ENCODE measurements at places on chromosomes 16 and 17. TPM values are rescaled to one million over a fixed set of nuclear protein-coding genes. Genes with fewer than 3 reads are reported as not detected.

DNA sequence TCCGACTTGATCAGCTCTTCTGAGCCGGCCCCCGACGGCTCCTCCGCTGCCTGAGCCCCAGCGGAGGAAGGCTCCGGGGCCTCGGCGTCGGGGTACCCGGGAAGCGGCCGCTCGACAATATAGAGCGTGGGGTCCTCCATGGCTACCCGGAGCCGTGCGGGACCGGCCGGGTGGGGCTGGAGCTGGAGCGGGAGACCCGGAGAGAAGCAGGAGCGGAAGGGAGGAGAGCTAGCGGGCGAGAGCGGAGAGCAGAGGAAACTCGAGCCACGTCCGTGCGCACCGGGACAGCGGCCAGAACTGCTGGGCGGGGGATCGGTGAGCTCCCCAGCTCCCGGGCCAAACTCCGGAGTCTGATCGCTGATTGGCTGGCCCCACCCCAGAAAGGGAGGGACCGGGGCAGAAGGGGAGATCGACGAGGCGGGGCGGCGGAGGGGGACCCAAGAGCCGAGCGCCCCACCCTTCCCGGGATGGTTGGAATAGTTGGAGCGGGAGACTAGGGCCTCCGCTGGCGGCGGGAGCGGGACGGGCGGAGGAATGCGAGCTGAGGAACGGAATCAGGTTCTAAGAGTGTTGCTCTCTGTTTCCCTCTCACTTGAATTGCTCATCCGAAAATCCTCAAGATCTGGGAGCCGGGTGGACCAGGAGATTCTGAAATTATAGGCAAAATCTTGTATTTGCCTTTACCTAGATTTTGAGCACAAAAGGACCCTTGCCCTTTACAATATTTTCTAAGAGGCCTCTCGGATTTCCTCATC, at the start of gene CAVIN1:
Gene CAVIN1 (minus strand): TSS at position 299 of the 755 bp plus-strand sequence. CDS start 159 bp downstream, at position 140.
- DNase-seq, result peak; percentile 88

GRCh38 chr16:27690608-27691007, 140.7 kb downstream of the KATNIP start:
- DNase-seq, result no peak

DNA sequence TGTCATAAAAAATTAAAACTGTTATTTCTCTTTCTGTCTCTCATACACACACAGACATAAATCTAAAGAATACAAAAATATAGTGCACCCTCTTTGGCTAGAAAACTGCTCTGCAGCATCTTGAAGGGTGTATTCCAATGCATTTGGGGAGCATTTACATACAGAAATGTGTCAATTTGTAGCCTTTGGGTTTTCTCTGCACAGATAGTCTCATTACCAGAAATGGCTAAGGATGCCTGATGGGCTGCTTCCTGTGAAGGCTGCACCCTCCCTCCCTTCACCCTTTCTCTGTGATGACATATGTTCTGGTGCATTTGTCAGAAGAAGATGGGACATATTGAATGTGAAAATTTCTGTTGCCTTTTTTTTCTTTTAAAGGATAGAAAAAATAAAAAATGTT, 1239.3 kb downstream of the CDH11 start:
- DNase-seq, result no peak

- no peak for DNase-seq
Measured at GRCh38 chr16:31465788-31466370, 6.1 kb upstream of the TGFB1I1 start.

- no peak for DNase-seq
Measured at GRCh38 chr17:9105068-9105868, 84.0 kb downstream of the NTN1 start.

DNA sequence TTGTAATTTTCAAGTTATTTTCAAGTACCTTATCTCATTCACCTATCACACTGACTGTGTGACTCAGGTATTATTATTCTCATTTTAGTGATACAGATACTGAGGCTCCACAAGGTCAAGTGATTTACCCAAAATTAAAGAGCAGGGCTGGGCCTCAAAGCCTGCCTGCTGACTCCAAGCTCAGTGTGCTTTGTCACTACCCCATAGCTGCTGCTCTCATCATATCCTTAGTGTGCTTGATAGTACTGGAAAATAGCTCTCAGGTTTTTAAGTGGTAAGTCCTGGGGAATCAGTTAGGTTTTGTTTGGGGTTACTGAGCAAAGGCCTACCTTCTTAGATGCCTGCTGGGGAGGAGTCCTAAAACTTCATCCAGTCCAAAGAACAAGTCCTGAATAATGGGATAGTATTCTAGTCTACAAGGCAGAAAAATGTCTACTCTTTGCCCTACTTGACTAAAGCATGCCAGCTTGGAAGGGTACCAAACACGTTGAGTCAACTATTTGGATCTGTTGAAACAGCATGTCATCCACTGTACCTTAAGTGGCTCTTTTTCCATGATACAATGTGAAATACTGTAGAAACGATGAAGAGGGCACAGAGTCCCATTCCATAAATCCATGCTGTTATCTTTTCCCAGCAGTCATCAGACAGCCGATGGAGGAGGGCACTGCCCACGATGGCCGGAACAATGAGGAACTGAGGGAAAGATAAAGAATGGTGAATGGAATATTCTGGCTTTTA, 10.7 kb downstream of the MMD start:
- DNase-seq, result no peak

DNA sequence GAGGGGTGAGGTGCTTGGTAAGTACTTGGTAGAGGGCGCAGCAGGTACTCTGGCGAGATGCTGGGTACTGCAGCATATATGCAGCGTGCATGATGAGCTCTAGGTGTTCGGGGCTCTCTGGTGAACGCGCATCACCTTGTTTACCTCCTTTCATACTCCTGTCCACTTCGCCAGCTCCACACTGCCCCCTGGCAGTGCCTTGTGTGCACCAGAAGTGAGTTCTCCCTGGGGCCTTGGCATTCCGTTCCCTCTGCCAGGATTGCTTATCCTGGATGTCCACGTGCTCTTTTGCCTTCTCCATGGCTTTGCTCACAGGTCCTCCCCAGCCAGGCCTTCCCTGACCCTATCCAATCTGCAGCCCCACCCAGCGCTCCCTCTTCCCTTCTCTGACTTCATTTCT, 154.2 kb downstream of the MRM1 start:
- DNase-seq, result no peak

DNA sequence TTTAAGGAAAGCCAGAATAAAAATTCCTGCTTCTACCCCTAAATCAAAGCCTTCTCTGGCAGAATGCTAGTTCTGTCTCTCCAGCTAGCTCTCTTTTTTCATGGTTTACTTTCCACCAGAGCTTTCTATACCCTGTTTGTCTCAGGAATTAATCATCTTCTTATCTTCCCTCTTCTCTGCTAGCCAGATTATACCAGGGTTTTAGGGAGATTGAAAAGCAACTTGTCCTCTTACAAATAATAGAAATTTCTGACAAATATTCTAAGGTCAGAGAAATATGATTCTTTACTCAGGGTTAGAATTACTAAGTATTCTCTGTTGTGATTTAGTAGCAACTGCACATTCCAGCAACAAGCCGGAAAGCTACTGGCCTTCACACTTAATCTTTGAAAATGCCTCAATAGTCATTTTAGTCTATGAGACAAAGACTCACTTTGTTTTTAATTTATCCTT, 166.4 kb downstream of the TANC2 start:
- DNase-seq, result no peak

DNA sequence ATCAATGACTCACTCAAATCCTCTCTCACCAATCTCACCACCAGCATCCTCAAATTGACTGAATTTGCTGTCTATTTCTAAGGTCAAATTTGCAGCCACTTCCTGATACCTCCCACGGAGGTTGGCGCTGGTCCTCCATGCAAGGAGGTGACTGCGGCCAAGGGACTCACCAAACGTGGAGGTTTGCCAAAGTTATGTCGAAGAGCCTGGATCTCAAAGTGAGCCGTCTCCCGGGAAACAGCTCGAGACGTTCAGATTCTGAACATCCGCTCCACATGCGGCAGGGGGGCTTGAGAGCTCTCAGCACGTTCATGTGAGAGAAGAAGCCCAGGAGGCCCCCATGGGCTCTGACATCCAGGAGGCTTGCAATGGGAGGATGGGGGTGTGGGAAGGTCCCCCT, 22.6 kb downstream of the LGALS3BP start:
- no peak for DNase-seq

DNA sequence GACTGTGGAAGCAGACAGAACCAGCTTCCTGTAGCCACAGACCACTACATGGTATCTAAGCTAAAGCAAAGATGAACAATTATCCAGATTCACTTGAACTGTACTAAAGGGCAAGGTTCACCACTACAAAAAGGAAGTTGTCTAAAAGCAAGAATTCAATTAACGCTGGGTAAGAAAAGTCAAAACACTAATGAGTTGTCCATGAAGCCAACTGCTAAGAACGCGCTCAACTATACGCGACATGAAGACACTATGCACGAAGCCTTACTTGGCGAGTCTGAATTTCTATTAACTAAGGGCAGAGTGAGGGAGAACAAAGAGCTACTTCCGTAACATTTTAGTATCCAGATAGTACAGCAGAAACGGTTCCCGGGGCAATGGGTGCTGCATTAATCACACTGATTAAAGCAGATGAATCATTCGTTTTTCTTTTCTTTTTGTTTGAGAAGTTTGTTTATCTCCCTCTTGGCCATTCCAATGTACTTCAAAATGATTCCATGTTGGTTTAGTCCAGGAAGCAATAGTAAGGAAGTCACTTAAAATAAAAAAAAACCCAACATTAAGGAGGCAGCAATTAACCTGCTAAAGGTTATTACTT, 2.8 kb upstream of the RPS15A start:
- DNase-seq, result no peak

DNA sequence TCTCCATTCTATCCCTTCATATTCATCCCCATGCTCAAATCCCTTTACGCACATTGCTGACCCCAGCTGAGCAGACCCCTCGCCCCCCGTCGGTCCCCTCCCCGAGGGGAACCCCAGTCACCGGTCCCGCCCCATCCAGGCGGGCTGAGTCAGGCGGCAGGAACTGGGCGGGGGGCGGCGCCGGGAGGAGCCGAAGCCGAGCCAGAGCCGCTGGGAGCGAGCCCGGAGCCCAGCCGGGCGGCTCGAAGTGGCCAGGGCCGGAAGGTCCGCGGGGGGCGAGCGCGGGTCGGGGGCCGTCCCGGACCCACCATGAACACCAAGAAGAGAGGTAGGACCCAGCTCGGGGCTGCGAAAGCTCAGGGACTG, 8.6 kb downstream of the RIPOR1 start:
- DNase-seq, result no peak

DNA sequence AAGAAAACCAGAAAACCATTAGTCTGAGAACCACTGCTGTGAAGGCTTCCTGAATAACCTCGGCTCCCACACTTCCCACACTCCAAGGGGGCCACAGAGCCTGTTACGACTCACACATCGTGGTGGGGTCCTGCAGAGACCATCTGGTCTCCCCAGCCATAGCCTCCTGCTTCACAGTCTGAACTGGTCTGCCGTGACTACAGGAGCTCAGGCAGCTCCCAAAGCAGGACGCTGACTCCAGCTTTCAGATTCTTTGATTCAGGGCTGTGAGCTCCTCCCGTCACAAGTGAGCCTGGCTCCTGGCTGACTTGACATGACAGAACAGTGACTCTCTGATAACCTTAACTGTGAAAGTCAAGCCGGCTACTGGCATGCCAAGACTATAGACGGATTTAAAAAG, 37.8 kb downstream of the CYB5D2 start:
- no peak for DNase-seq

- no peak for DNase-seq
Measured at GRCh38 chr17:42408061-42408460, 15.0 kb downstream of the CAVIN1 start.

TMEM235 gene
- polyA plus RNA-seq, result not detected

All from renal cortex interstitium (tissue), 15 donors.